ENCODE measurements at places on chromosomes 2 and 18.

- DNase-seq: no peak
Observed at GRCh38 chr2:98390571-98391476, 44.6 kb downstream of the CNGA3 start.

DNA sequence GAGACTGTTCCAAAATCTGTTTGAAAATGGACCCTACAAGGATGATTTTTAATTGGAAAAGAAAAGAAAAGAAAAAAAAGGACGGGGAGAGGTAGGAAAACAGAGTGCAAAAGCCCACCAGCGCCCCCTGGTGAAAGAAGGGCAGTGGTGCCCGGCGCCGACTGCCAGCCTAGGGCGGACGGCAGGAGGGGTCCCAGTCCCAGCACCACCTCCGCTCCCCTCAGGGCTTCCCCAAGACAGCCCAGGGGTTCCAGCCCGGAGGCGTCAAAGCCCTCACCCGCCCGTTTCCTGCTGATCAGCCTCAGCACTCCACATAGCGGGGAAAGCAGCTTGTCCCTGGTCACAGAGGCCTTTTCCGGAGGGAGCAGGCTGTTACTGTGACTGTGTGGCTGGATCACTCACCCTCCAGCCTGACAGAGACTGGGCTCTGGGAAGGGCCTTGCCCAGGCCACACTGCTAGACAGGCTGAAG lies 213.9 kb downstream of the TFCP2L1 start:
- peak; percentile 21 for DNase-seq

DNA sequence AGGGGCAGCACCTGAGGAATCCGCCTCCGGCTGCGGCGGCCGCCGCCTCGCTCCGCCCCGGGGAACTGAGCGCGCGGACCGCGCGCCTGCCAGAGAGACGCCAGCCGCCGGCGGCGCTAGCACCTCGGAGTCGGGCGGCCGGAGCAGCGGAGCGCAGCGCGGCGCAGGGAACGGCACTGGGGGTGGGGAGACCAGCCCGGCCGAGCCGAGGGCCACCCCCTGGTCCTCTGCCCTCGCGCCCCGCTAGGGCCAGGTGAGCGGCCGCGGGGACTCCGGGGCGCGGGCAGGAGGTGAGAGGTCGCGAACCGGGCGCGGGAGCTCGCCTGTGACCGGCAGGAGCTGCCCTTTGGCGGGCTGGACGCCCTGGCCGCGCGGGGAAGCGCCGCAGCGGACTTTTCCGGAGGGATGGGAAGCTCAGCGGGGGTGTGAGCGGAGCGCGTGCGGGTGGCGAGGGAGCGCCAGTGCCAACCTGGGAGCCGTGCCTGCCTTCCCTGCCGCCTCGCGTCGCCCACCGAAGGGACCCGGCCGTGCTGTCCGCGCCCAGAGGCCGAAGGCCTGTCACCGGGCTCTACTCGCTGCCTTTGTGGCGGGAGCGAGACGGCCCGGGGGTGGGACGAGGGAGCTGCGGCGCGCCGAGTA lies at the start of gene GREB1L:
TSS of gene GREB1L (plus strand) at position 92 of the 639 bp plus-strand sequence. CDS start 141,287 bp downstream, outside the sequence.
- DNase-seq: no peak

- DNase-seq: no peak
Observed at GRCh38 chr18:2425426-2426317, 145.6 kb downstream of the METTL4 start.

DNA sequence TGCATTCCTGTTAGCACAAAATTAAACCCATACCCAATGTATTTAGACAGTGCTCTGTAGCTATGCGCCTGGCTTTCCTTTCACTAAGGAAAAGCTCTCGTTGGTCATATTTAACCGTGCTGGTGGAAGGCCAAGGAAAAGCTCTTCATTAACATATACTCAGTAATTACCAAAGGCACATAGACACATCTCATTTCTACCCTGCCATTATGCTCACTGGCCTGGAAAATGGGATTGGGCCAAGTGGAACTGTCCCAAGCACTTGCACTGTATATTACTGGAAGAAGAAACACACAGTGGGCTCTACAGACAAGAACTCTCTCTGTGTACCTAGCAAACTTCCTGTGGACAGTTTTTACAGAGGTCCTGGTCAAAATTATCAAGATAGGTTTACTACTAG lies 274.4 kb downstream of the ERBB4 start:
- DNase-seq: no peak

DNA sequence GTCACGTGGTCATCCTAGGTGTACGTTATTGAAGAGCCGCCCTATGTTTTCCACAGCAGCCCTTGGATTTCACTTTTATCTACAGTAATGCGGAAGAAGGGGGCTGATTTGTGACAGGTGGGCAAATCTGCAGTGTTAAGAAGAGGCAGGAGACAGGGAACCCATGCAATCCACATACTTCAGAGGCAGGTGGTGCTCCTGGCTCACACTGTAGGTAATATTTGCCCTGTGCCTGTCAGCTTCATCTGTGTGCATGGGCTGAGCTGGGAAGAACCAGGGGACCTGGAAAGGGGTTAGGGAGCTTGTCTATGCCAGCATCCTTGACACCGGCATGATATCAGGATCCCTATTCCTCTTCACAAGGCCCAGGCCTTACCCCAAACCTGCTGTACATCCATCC lies 183.9 kb downstream of the SH3RF3 start:
- DNase-seq: no peak

DNA sequence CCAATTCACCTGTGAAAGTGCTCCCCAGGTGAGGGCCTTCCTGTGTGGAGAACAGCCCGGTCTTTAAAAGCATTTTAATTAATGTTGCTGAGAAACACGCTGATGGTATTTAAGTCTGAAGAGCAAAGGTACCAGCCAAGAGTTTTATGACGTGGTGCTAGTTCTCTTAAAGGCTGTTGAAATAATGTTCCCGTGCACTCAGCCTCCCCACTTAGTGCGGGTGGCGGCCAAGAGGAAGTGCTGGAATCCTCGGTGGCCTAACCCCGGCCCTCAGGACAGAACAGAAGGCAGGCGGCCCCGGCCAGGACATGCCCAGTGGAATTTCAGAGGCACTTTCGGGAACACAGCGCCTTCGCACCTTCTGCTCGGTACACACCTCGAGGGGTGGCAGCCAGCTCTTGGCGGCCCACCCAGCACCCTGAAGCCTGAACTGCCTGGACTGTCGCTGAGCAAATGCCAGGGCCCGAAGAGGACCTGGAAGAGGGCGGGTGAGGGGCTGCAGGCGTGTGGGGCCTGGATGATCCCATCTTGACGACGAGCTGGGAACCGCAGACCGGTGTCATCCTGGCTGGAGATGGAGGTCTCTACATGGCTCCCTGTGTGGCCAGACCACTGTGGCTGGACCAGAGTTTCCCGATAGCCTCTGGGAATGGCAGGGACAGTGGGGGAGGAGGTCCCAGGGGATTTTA lies 142.9 kb downstream of the ASB1 start:
- no peak for DNase-seq

DNA sequence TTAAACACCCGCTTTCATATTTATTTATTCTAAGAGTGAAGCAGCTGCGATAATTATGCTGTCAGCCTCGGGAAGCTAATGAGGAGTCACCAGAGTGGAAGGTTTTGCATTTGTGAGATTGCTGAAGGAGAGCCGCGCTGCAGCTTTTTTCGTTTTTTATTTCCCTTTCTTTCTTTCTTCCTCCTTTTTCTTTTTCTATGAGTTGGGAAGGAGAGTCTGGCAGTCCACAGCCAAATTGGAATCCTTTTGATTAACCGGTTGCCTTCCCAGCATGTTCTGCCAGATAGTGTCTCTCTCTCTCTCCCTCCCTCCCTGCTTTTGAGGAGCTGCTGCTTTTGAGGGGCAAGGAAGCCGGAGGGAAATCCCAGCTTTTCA lies 82.1 kb downstream of the CDK15 start:
- DNase-seq: no peak

DNA sequence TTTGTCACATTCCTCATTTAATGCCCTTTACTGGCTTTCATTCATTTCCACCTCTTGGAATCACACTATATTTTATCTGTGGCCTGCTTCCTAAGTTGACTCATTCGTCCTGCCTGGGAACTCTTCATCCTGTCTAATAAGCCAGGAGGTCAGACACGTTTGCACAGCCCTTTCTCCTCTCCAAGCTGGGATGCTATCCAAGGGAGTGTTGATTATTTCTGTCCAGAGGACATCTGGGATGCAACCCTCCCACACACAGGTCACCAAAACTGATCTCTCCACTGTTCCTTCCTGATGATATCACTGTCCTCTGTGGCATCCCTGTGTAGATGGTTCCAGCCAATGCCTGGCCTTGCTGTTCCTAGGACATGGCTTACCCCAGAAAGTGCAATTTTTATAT lies 79.8 kb upstream of the NOSTRIN start:
- DNase-seq: no peak
